NCI-H2081 treated with DMSO at 0.1 percent for 48 hours (cell line): ENCODE measurements at places on chromosomes 1 and 21.

GRCh38 chr1:156244712-156245111 lies 2.7 kb downstream of the BGLAP start:
- DNase-seq = no peak

- DNase-seq = no peak
Observed at GRCh38 chr1:234702342-234703000, 92.5 kb upstream of the IRF2BP2 start.

DNA sequence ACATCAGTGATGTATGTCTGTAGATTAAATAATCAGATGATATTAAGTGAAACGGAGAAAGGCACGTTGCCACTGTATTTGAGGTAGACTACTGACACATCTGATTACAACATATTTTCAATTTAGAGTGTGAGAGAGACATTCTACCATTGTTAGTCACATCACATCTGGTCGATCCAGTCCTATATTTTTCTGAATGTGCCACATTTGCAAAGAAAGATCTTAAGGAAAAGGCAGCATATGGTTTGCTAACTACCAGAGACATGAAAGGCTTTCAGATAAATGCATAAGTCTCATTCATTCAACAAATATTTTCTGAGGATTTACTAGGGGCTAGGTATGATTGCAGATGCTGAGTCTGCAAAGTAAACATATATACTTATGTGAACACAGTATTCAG lies 114.3 kb upstream of the RUNX1 start:
- no peak for DNase-seq

DNA sequence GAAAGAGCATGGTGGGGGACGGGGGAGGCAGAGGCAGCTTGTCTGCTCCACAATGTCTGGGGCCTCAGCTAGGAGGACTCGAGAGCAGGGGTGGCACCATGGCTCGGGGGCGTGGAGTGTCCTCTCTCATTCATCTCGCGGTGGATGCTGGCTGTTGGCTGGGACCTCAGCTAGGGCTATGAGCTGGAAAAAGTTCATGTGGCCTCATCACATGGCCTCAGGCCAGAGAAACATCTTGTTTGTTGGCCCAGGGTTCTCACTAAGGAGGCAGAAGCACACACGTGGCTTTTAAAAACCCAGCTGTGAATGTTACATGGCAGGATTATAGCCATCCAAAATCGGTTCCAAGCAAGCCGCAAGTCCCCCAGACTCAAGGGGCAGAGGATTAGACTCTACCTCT lies 6.2 kb upstream of the CENPS start:
- DNase-seq = no peak

- DNase-seq = no peak
Observed at GRCh38 chr21:29219165-29219770, 79.5 kb upstream of the BACH1 start.

GRCh38 chr1:37989361-37989930 lies 376 bp downstream of the SF3A3 start:
- no peak for DNase-seq

DNA sequence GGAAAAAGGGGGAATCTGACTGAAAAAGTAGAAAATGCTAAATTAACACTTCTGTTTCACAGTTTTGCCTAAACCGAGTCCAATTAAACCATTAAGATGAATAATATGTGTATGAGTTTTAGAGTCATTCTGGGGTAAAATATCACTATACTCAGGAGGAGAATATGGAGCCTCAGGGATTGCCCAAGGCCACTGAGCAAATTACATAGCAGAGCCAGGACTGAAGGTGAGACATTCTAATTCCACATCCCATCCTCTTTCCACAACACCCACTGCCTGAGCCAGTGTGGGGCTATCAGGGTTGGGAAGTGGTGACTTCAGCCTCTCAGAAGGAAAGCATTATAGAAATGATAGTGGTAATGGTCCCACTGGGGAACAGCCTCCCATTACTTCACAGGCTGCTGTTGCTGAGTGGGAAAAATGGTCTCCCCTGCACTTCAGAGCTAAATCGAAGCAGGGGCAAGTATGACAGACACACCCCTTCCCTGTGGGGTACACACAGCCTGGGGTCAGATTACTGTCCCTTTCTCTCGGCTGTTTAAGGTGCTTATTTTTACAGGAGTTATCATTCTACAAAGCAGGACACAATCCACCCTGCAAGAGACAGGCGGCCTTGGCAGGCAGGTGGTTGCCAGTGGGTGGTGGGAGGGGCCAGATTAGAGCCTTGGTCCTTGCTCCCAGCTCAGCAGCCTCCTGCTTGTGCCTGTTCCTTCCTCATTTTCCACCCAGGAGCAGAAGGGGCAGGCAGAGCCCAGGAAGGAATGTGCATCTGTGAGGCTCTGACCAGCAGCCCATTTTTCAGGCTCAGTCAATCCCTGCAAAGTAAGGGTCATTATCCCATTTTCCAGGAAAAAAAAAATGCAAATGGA lies 9.5 kb upstream of the BCAR3 start:
- no peak for DNase-seq
